ENCODE measurements at places on chromosomes 4 and X. TPM values are rescaled to one million over a fixed set of nuclear protein-coding genes. Genes with fewer than 3 reads are reported as not detected.

DNA sequence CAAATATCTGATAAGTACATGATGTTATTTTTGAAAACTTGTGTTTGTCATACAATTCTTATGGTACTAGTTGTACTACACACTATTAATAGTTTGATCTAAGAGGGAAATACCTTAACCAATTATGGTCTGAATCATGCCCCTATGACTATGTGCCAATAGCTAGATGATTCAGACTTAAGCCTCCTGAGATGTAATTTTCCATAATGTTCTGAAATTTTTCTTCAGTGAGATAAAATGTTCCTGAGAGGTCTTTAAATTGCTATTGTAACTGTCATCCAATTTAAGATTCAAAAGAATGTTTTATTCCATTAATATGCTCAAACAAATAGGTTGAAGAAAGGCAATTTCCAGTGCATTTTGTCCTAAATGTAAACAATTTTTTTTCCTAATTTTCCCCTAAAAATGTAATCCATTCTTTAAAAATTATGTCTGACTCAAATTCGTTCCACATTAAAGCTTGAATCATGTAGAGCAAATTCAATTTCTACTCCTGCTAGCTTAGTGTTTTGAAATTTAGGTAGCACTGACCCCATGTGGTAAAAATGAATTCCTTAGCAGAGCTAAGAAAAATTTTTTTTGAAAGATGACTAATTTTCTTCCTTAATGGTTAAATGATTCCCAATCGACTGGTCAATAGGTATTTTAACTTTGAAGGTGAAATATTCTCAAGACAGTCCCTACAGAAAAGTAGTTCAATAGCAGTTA, 49.1 kb downstream of the APOOL start:
- no peak overlapping the region for H3K27ac ChIP-seq
- peaks cover 1% of the 10 kb centered on the region for H3K36me3 ChIP-seq
- H3K4me1 ChIP-seq = no peaks in the 10 kb centered on the region
- no peak for DNase-seq
- no peaks in the 10 kb centered on the region for H3K27me3 ChIP-seq

GRCh38 chr4:175087145-175087544, 169.0 kb downstream of the ADAM29 start:
- no peaks in the 10 kb centered on the region for H3K27me3 ChIP-seq
- H3K4me1 ChIP-seq = no peaks in the 10 kb centered on the region
- no peaks in the 10 kb centered on the region for H3K36me3 ChIP-seq
- H3K27ac ChIP-seq = no peak overlapping the region
- no peak for DNase-seq

DNA sequence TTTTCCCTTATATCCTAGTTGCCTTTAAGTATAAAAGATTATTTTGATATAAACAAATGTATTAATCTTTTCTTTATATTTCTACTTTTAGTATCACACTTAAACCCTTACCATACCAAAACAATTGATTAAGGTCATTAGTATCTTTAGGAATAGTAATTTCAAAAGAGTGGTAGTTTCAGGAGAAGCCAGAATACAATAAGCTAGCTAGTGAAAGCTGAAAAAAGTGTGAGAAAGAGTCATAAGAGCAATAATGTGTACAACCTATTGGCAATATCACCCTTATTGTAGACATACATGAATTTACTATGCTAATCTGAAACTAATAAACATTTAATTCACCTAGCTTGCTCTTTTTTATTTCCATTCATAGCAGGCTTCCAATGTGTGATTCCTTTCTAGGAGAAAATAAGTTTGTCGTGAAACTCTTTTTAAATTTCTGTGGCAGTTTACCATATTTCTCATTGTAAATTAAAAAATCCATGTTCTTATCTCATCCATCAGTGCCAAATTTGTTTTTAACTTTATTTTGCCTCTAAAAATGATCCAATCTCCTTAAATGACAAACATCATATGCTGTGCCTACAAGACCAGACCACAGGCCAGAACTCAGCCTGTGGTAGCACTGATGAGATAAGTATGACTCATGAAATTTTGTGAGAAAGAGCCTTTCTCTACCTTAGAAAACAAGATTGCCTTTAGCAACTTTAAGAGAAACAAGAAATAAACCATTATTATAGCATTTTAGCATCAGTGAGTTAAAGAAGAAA, 8.1 kb downstream of the NEK1 start:
- no peak overlapping the region for H3K27ac ChIP-seq
- peaks cover 29% of the 10 kb centered on the region for H3K4me1 ChIP-seq
- DNase-seq = no peak
- H3K36me3 ChIP-seq = peaks cover 15% of the 10 kb centered on the region
- H3K27me3 ChIP-seq = no peaks in the 10 kb centered on the region
- H3K4me3 ChIP-seq = no peak overlapping the region

DNA sequence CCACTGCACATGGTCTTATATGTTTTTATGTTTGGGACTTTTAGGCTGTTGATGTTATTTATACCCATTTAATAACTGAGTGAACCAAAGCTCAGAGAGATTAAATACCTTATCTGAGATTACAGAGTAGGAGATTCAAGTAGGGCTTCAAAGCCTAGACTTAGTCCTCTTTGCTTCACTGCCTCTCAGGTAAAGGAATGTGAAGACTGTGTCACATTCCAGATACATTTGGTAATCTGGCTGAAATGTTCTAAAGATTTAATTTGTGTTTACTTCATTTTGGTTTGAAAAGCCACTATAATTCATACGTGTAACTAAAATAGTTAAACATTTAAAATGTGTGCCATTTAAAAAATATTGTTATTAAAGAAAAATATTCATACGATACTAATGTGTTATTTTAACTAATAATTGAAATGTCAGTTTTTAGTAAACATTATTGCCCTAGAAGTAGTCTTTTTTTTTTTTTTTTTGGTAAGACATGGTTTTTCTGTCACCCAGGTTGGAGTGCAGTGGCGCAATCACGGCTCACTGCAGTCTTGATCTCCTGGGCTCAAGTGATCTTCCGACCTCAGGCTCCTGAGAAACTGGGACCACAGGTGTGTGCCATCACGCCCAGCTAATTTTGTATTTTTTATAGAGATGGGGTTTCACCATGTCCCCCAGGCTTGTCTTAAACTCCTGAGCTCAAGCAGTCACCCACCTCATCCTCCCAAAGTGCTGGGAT, 54.3 kb downstream of the WWC2 start:
- no peak for DNase-seq
- no peaks in the 10 kb centered on the region for H3K36me3 ChIP-seq
- H3K4me1 ChIP-seq = no peaks in the 10 kb centered on the region

- H3K27ac ChIP-seq = no peak overlapping the region
- H3K4me3 ChIP-seq = no peak overlapping the region
- peaks cover 15% of the 10 kb centered on the region for H3K36me3 ChIP-seq
- DNase-seq = peak; percentile 53
- peaks cover 24% of the 10 kb centered on the region for H3K4me1 ChIP-seq
Measured at GRCh38 chr4:185183622-185184281, 20.0 kb downstream of the CFAP97 start.

- peaks cover 3% of the 10 kb centered on the region for H3K4me1 ChIP-seq
- H3K27me3 ChIP-seq = no peaks in the 10 kb centered on the region
- H3K36me3 ChIP-seq = no peaks in the 10 kb centered on the region
- H3K4me3 ChIP-seq = no peak overlapping the region
Measured at GRCh38 chrX:41481264-41482109, 34.3 kb downstream of the NYX start.

GRCh38 chr4:475962-476361, 23.0 kb downstream of the ZNF721 start:
- peaks cover 26% of the 10 kb centered on the region for H3K4me1 ChIP-seq
- no peak overlapping the region for H3K27ac ChIP-seq
- peaks cover 54% of the 10 kb centered on the region for H3K36me3 ChIP-seq
- no peak for DNase-seq
- H3K27me3 ChIP-seq = no peaks in the 10 kb centered on the region
- no peak overlapping the region for H3K4me3 ChIP-seq

GRCh38 chr4:147524601-147525000, 43.7 kb downstream of the EDNRA start:
- H3K27me3 ChIP-seq = peaks cover 4% of the 10 kb centered on the region
- no peaks in the 10 kb centered on the region for H3K36me3 ChIP-seq
- H3K4me3 ChIP-seq = no peak overlapping the region
- DNase-seq = no peak
- H3K27ac ChIP-seq = no peak overlapping the region

DNA sequence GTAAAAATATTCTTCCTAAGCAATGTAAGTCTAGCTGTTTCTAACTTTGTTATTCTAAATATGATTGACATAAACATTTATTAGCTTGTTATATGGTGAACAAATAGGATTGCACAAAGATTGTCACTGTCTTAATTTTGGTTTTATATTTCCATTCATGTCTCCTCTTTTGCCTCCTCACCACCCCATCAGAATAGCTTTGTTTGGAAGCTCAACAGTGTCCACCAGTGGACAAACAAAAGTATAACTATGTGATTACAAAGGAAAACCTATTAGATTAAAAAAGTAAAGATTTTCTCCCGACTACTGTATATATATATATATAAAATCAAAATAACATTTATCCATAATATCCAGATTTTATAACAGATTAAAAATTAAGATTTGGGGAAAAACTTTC, 468.2 kb downstream of the ZIC3 start:
- H3K4me3 ChIP-seq = no peak overlapping the region
- no peak overlapping the region for H3K27ac ChIP-seq
- no peaks in the 10 kb centered on the region for H3K36me3 ChIP-seq
- no peak for DNase-seq

DNA sequence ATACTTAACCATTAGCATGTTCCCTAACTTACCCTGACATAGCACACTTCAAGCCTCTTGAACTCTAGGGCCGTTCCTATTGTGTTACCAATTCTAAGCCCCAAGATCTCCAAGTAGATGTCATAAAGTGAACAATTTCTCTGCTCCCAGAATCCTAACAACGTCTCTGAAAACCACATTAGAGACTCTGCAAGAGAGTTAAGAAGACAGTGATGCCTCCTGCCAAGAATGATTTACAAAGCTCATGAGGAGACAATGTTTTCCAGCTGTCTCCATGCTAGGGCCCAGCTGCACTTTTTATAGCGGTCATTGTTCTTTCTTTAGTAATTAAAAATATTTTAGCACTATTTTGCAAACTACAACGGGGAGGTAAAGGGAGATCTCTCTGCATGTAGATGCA, 358.4 kb downstream of the PPP3CA start:
- no peak for DNase-seq
- no peak overlapping the region for H3K27ac ChIP-seq
- no peaks in the 10 kb centered on the region for H3K4me1 ChIP-seq
- no peaks in the 10 kb centered on the region for H3K36me3 ChIP-seq
- H3K4me3 ChIP-seq = no peak overlapping the region

GRCh38 chrX:97860226-97860625, 976.5 kb downstream of the RPA4 start:
- H3K36me3 ChIP-seq = no peaks in the 10 kb centered on the region
- H3K27me3 ChIP-seq = no peaks in the 10 kb centered on the region
- no peak overlapping the region for H3K27ac ChIP-seq
- no peaks in the 10 kb centered on the region for H3K4me1 ChIP-seq
- H3K4me3 ChIP-seq = no peak overlapping the region

GRCh38 chr4:98521486-98521885, 136.9 kb downstream of the TSPAN5 start:
- no peak for DNase-seq
- H3K4me3 ChIP-seq = no peak overlapping the region
- peak overlapping the region; percentile 36 for H3K27ac ChIP-seq
- H3K27me3 ChIP-seq = no peaks in the 10 kb centered on the region

DNA sequence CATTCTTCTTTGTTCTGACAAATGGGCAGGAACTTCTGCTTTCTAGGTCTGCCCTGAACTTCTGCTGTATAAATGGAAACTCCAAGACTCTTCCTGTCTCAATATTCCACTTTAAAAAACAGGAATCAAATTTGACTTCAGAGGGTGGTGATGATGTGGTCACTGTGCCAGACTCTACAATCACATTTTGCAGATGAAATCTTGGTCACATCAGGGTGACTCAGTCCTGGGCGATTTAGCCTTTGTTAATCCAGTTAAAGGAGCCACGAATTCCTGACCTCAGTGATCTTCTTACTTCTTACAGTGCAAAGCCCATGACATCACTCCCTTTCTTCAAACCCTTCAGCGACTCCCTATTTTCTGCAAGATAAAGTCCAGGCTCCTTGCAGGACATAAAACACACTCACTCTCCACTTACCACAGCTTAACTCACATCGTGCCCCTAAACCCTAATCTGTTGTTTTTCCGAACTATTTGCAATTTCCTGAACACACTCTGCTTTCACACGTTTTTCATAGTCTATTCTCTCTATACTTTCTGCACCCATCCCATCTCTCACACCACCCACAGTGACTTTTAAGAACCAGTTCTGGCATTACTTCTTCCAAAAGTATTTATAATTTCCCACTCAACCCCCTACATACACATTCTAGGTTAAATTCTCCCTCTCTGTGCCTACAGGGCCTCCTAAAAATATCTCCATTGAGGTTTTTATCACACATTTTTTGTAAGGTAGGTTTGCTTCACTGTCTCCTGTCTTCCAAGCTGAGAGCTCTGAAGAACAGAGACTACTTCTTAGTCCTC, 11.1 kb downstream of the GASK1B start:
- no peaks in the 10 kb centered on the region for H3K36me3 ChIP-seq
- no peak overlapping the region for H3K27ac ChIP-seq
- DNase-seq = no peak
- no peak overlapping the region for H3K4me3 ChIP-seq
- H3K27me3 ChIP-seq = peaks cover 4% of the 10 kb centered on the region

DNA sequence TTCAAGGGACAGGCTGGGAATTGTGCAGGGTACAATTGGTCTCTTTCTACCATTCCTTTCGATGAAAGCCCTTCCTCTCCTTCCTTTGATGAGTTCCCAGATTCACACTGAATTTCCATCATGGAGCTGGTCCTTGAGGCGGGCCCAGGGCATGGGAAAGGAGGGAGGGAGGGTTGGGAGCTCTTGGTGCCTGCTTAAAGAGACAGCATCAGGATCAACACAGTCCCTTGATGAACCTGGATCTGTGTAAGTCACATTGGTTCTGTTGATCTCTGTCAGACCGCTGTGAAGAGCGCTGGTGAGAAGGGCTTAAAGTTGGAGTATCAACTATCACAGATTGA, 4.4 kb downstream of the PLP1 start:
- no peak overlapping the region for H3K27ac ChIP-seq
- H3K36me3 ChIP-seq = no peaks in the 10 kb centered on the region
- H3K4me3 ChIP-seq = no peak overlapping the region
- DNase-seq = no peak
- no peaks in the 10 kb centered on the region for H3K4me1 ChIP-seq
- peaks cover 6% of the 10 kb centered on the region for H3K27me3 ChIP-seq

DNA sequence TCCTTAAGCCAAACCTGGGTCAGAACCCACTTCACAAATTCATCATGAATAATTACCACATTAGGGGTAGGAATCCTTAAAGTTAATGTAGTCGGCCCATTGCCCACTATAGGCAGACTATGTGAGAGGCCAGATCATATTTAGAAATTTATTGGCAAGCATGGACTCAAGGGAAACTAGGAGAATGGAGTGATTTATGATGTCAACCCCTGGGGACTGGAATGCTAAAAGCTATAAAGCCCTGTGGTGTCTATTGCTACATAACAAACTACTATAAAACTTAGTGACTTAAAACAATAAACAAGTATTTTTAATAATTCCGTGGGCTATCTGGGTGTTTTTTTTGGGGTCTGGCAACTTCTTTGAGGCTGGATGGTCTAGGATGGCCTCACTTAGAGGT, 93.9 kb downstream of the PPP1R2C start:
- no peak for DNase-seq
- H3K27ac ChIP-seq = no peak overlapping the region
- no peaks in the 10 kb centered on the region for H3K36me3 ChIP-seq
- H3K27me3 ChIP-seq = no peaks in the 10 kb centered on the region
- H3K4me1 ChIP-seq = no peaks in the 10 kb centered on the region

EXOC1L gene
- not detected for total RNA-seq

TIMM17B gene
- 72.2 TPM for total RNA-seq

MAGEB1 gene
- total RNA-seq = not detected

ADAMTS3 gene
- not detected for total RNA-seq

RHOH gene
- 111 TPM for total RNA-seq

Measured in activated T-helper 1 cell treated with anti-CD3 and anti-CD28 coated beads, Interleukin-12 subunit alpha, Interleukin-12 subunit beta, Interleukin-2, Interleukin-4 antibody, amounts not matched to agents 30 ng/mL and 10 ng/mL and 1 ng/mL, durations not matched to agents 14 hours and 24 hours and 36 hours (primary cell).